ENCODE measurements at places on chromosomes 4 and X. TPM values are rescaled to one million over a fixed set of nuclear protein-coding genes. Genes with fewer than 3 reads are reported as not detected.

The FGFBP1 gene
- total RNA-seq, result 8.7 TPM

GRCh38 chr4:87505862-87506261 is 23.3 kb downstream of the SPARCL1 start:
- H3K4me1 ChIP-seq, result peaks cover 19% of the 10 kb centered on the region
- no peaks in the 10 kb centered on the region for H3K36me3 ChIP-seq
- H3K27ac ChIP-seq, result no peak overlapping the region
- no peak overlapping the region for H3K4me3 ChIP-seq
- H3K27me3 ChIP-seq, result no peaks in the 10 kb centered on the region

GRCh38 chr4:120065974-120066516 is 603 bp downstream of the MAD2L1 start:
- peak overlapping the region; percentile 86 for H3K27ac ChIP-seq
- no peak for DNase-seq
- peak overlapping the region; percentile 88 for H3K4me3 ChIP-seq
- H3K4me1 ChIP-seq, result peaks cover 22% of the 10 kb centered on the region
- H3K36me3 ChIP-seq, result peaks cover 27% of the 10 kb centered on the region
- no peaks in the 10 kb centered on the region for H3K27me3 ChIP-seq

GRCh38 chr4:153204728-153205648 is 745 bp downstream of the TRIM2 start:
- DNase-seq, result no peak
- peak overlapping the region; percentile 86 for H3K27ac ChIP-seq
- H3K4me1 ChIP-seq, result peaks cover 49% of the 10 kb centered on the region
- H3K4me3 ChIP-seq, result peak overlapping the region; percentile 69
- H3K27me3 ChIP-seq, result no peaks in the 10 kb centered on the region

GRCh38 chrX:30906726-30907125 is 17.7 kb upstream of the TAB3 start:
- H3K4me1 ChIP-seq, result no peaks in the 10 kb centered on the region
- H3K36me3 ChIP-seq, result no peaks in the 10 kb centered on the region
- H3K4me3 ChIP-seq, result peak overlapping the region; percentile 11
- no peaks in the 10 kb centered on the region for H3K27me3 ChIP-seq

Measured in HCT116 (cell line).